Uterus (tissue), 4 donors: ENCODE measurements at places on chromosomes 2 and 18.

DNA sequence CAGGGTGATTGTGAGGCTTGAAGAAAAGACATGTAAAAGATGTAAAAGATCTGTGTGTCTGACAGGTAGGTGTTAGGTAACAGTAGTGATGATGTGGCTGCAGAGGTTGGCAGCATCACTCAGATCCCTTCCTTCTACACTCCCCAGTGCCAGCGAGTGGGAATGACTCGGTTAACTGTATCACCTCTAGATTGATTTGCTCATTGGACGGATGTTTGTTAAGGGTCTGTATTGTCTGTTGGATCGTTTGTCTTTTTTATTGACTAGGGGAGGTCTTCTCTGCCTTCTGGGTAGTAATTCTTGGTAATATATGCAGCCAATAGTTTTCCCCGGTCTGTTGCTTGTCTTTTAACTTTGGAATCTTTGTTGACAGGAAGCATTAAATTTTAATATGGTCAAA is 44.8 kb upstream of the CNGA3 start:
- no peak for DNase-seq

GRCh38 chr18:49819823-49820671 is 6.7 kb upstream of the ACAA2 start:
- DNase-seq = no peak

GRCh38 chr2:110101901-110102803 is 13.5 kb downstream of the MALL start:
- no peak for DNase-seq

GRCh38 chr2:176832086-176832485 is 380.5 kb upstream of the HNRNPA3 start:
- no peak for DNase-seq

GRCh38 chr2:78568782-78569373 is 456.6 kb upstream of the REG3G start:
- DNase-seq = no peak
